ENCODE measurements at places on chromosomes 2 and 18.

- DNase-seq = no peak
Observed at GRCh38 chr2:21155365-21156136, 31.8 kb downstream of the TDRD15 start.

DNA sequence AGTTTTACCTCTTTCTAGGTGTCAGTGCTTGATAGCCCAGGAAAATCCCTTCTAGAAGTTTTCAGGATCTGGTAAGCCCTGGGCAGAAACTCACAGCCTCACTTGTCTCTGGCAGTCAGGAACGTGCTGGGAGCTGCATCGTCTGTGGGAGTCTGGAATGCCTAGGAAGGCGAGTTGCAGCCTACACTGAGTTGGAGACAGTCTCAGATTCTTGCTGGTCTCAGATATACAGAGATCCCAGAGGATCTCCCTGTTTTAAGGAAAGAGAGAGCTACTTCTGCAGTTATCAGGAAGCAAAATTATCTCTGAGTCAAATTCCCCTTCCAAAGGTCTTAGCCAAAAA lies 104.4 kb upstream of the CDC42EP3 start:
- DNase-seq = peak; percentile 47

DNA sequence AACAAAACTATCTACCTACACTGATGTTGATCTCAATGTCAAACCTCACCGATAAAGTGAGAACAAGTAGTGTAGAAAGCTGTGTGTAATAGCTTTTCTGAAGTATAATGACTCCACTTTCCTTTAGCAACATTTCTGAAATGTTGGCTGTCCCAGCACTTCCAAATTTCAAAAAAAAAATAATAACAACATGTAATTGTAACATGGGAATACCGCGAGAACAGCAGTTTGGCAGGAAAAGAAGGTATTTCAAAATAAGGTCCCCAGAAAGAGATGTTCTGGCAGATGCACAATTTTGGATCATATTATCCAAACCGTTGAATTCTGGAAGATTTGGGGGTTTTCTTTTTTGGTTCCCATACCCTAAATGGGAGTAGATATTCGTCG lies 352.0 kb downstream of the ARHGAP15 start:
- no peak for DNase-seq

GRCh38 chr2:239004274-239005015 lies 156.6 kb downstream of the TWIST2 start:
- DNase-seq = no peak

GRCh38 chr2:37851828-37852584 lies 73.1 kb upstream of the RMDN2 start:
- no peak for DNase-seq

- no peak for DNase-seq
Observed at GRCh38 chr2:197197895-197198311, 112.7 kb downstream of the ANKRD44 start.

DNA sequence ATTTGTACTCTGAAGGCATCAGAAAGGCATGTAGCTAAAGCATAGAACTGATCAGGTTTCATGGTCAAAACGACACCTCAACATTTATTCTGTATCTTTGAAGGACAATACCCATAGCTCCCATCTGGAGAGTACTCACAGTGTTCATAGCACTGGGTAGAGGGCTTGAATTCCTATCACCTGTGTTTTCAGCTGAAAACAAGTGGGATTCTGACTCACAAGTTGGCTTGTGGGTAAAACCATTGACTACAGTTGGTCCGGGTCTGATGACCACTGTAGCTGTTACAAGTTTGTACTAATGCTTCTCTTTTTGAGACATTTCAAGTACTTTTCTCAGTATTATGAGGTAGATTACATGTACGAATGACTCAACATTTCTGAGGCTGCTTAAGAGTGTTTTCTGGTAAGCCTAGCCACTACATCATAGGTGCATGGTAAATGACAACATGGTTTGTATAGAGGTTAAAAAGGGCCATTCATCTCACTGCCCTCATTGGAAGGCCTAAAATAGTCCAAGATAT lies 68.6 kb upstream of the PELI1 start:
- no peak for DNase-seq

- no peak for DNase-seq
Observed at GRCh38 chr2:36613801-36614200, 15.8 kb upstream of the FEZ2 start.

DNA sequence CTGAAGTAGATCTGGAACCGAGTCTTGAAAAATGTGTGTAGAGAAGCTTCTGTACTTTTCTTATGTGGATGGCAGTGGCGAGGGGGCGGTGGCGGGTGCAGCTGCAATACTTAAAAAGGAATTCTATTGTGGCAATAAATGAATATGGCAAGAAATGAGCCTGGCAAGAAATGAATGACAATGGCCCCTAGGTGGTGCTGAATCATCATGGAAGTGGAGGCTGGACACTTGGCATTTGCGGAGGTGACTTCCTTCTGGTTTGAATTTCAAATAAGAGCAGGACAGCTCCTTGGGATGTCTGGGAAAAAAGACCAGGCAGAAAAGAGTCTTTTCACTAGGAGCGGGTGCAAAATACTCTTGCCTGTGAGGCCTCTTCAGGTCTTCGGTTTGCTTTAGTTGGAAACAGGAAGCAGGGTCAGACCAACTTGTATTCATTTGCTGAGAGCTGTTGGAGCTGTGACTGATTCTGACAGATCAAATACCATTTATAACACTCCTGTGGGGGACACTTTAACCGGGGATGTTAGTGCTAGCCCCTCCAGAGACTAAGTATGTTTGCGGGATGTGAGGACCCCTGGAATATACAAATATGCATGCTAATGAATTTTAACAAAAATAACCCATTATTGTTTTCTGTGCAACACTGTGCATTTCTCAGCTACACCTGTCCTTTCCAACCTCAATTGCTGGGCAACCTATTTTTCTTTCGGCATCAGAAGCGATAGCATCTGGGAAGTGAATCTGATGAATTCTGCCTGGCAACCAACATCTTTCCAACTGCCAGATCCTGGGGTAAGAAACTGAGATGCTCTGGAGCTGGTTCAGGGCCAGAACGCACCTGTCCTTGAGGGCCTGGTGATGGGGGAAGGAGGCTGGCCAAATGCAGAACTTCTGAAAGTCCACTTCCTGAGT lies 35.4 kb downstream of the FASTKD2 start:
- peak; percentile 47 for DNase-seq

DNA sequence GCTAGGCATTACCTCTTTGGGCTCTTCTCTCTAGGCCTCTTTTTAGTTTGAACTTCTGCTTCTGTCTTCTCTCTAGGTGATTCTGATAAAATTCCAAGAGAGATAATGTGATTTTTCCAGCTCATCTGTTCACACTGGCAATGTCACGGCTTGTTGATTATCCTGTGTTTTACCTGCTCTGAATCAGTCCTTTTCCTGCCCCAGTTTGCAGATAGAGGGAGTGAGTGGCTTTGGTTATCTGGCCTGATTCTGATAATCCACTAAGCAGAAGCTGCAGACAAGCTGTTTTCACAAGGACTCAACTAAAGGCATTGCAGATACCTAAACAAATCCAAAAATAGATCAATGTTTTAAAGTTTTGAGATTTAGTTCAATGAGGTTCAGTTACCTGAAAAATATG lies 111.9 kb downstream of the DCC start:
- no peak for DNase-seq

DNA sequence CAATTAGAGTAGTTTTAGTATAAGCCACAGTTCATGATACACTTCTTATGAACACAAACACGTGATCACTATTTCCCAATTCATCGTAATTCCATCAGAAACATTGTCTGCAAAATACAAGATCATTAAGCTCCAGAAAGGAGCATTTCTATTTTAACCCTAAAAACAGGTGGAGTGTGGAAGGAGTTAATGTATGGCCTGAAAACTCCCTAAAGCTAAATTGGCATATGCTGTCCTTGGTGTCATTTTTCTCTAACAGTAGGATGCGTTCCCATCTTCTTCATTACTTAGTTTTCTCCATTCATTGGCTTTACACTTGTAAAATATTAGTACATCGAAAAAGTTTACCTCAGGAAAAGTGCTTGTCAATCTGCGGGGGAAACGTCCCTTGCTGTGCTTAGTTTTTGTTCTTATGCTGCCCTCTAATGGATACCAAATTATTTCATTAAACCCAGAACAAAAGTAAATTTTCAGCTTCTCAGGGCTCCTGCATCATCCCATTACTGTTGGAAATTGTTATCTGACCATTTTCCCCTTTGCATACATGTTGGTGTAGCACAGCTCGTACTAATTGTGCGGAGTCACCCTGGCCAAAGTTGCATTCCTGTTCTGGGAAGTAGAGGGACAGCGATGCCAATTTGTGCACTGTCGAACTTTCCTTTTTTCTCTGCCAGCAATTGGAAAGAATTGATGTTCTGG lies 153.4 kb downstream of the GPD2 start:
- DNase-seq = peak; percentile 7

- DNase-seq = no peak
Observed at GRCh38 chr2:182456784-182457183, 29.9 kb upstream of the PDE1A start.

DNA sequence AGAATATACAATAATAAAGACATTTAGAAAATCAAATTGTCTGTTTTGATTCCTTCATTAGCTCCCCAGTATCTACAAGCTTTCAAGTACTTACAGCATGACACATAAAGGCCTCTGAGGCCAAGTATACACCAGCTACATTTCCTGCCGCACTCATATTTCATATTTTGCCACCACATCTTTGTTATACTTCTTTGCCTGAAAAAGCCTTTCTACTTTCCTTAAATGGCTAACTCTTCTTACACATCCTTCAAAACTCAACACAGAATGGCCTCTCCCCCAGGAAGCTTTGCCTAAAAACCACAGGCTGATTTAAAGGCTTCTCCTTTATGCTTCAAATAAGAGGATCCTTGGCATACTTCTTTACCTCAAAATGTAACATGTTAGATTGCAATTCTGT lies 4.5 kb downstream of the STK17B start:
- peak; percentile 80 for DNase-seq

- DNase-seq = peak; percentile 99
Observed at GRCh38 chr18:3688690-3689089, 238.7 kb downstream of the TGIF1 start.

DNA sequence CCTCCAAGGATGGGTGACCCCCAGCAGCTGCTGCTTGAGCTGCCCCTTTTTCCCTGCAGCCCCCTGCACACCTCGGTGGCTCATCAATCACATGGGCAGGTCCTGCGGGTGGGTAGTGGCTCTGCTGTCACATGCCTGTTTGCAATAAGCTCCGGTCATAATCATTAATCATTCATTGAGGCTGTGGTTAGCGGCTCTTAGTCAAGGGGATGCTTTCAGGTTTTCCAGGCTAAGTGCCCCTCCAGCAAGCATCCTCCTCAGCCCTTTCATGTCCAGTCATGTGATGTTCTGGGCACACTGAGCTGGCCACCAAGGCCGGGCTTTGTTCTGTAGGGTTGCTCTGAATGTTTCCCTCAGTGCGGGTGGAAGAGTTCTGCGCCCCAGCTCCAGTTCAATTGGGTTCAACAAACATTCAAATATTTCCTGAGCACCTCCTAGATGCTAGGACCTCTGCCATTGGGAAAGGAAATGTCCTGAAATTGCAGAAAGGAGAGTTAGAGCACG lies 96.4 kb upstream of the LDAH start:
- no peak for DNase-seq

GRCh38 chr2:43065871-43066270 lies 160.5 kb downstream of the ZFP36L2 start:
- DNase-seq = no peak

- no peak for DNase-seq
Observed at GRCh38 chr2:133829450-133830020, 261.3 kb upstream of the NCKAP5 start.

DNA sequence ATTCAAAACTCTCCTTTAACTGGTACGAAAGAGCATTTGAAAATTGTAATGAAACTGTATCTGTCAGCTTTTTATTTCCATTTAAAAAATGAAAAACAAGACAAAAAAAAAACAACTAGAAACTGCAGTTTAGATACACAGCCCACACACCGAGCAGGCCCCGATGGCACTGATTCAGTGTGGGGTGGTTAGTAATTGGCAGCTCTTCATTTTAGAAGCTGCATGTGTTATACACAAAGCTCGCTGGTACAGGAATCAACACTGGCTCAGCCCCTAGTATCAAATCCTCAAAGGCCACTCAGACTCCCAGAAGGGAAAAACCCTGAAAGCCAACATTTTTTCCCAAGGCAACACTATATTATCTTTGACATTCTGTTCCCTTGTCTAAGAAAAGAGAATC lies 30.5 kb upstream of the RMDN2 start:
- DNase-seq = no peak

GRCh38 chr18:2971741-2972552 lies 41.0 kb downstream of the LPIN2 start:
- DNase-seq = no peak

DNA sequence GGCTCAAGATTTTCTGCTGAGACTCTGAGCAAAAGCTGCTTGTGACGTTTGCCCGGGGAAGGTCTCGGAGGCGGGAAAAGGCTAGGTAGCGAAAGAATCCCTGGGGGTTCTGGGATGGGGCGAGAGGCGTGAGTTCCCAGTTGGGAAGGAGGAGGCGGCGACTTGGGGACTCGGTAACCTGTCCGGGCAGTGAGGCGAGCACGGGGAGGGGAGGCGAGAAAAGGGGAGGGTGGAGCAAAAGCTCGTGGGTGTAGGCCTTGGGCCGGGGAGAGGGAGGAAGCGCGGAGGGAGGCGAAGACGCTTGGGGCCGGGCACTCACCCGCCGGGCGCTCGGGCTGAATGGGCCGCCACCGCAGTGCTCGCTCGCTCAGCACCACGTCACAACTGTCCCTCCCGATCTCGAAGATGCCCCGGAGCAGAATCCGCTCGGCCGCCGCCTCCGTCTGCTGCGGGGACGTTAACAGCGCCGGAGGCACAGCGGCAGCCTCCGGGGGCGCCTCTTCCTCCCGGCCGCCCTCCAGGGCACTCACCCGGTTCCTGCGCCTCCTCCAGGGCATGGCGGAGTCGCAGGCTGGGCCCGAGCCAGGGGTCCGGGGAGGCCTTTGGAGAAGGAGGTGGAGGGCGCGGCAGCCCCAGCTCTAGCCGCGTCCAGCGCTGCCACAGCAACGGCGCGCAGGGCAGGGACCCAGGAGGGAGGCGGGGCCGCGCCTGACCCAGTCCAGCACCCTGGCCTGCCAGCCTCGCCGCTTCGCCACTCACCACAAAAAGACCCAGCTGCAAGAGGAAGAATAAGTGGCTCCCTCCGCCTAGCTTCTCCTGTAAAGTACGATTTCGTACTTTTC lies at the start of gene CERKL:
CERKL (minus strand) TSS at position 656 of the 842 bp plus-strand sequence; CDS start at position 557, 99 bp downstream.
- no peak for DNase-seq

DNA sequence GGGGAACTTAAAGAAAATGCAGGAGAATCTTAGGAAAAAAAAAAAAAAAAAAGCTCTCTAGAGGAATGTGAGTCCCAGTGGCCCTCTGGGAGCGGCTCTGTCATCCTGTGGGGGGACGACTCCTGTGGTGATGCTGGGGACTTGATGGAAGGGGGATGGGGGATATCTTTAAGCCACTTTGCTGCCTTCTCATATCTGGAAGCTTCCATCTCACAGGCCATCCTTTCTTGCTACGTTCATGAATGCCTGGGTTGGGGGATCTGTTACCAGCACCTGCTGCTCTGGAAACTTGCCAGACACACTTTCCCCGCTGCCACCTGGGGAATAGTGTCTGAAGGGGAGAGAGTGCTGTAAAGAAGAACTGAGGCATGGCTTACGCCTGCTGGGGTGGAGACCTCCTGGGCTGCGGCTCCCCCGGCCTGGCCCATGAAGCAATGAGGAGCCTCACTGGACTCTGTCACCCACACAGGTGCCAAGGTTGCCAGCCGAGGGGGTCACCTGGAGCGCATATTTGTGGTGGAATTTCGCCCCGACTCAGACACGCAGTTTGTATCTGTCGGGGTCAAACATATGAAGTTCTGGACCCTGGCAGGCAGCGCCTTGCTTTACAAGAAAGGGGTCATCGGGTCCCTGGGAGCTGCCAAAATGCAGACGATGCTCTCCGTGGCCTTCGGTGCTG lies 92.8 kb downstream of the RTN4 start:
- DNase-seq = no peak

Data from fibroblast of skin of left biceps (primary cell).